ENCODE measurements at places on chromosomes 2 and 18.

DNA sequence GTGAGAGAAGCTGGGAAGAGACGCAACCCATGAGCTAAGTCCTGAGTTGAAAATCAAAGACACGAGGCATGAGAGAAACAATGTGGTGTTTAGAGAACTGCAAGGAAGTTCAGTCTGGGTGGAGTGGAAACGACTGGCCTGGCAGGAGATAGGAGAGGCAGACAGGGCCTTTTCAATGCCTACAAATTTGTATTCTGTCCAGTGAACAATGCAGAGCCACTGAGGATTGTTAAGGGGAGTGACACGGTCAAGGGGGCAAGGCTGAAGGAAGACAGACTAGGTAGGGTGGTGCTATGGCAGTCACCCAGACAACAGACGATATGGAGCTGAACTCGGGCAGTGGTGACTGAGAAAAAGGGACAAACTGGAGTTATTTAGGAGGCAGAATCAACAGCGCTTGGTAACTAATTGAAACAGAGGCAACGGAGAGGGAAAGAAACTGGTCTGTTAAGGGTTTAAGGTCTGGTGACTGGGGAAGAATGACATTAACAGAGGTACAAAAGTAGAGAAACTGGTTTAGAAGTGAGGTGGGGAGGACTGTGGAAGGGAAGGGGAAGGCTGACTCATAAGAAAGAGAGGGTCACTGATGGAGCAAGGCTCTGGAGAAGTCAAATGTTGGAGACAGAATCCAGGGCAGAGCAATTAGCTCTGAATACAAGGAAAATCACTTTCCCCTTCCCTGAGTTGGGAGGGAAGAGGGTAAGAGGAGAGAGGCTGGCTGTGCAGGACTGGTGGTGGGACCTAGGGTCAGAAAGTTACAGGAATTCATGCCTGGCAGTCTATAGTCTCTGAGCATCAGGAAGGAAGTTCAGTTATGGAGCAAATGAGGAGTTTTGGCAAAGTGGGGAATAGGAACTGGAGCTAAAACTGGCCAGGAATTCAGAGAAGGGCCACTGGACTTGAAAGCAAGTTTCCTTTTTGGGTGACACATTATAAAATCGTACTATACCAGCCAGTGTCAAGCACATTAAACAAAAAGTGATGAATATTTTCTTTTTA lies 63.4 kb upstream of the CHRNA1 start:
- no peaks in the 10 kb centered on the region for H3K4me1 ChIP-seq
- DNase-seq, result no peak
- no peaks in the 10 kb centered on the region for H3K27me3 ChIP-seq
- H3K36me3 ChIP-seq, result no peaks in the 10 kb centered on the region
- no peak overlapping the region for H3K27ac ChIP-seq
- H3K4me3 ChIP-seq, result no peak overlapping the region

- no peaks in the 10 kb centered on the region for H3K27me3 ChIP-seq
- no peaks in the 10 kb centered on the region for H3K4me1 ChIP-seq
- H3K4me3 ChIP-seq, result no peak overlapping the region
- no peak for DNase-seq
These were observed 312.0 kb downstream of the CELF4 start for GRCh38 chr18:37253394-37254235.

- no peaks in the 10 kb centered on the region for H3K4me1 ChIP-seq
- no peak overlapping the region for H3K27ac ChIP-seq
- H3K4me3 ChIP-seq, result no peak overlapping the region
- no peaks in the 10 kb centered on the region for H3K27me3 ChIP-seq
These were observed 161.3 kb downstream of the HAUS1 start for GRCh38 chr18:46265196-46266156.

- H3K27me3 ChIP-seq, result no peaks in the 10 kb centered on the region
- H3K4me3 ChIP-seq, result no peak overlapping the region
- H3K36me3 ChIP-seq, result no peaks in the 10 kb centered on the region
- H3K27ac ChIP-seq, result no peak overlapping the region
- DNase-seq, result no peak
These were observed 2.2 kb upstream of the MAPRE2 start for GRCh38 chr18:35038881-35039491.

DNA sequence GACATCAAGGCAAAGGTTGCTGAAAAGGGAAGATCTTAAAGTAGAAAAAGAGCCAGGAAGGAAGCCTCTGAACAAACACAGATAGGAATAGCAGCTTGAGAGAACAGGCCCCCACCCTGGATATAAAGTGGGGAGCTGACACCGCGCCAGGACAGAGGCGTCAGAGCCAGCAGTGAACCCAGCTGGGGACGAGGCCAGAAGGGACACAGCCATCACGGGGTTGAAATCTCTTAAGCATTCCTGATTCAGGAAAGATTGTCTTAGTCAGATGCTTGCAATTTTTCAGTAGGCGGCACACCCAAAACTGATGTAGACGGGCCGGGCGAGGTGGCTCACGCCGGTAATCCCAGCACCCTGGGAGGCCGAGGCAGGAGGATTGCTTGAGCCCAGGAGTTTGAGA lies 93.8 kb upstream of the PHLPP1 start:
- H3K4me1 ChIP-seq, result no peaks in the 10 kb centered on the region
- H3K27me3 ChIP-seq, result no peaks in the 10 kb centered on the region
- DNase-seq, result no peak
- no peak overlapping the region for H3K27ac ChIP-seq

All from CD8-positive, alpha-beta memory T cell (primary cell).